ENCODE measurements at places on chromosomes 1 and 21.

- peak; percentile 30 for DNase-seq
Measured at GRCh38 chr1:206030714-206031113, 7.0 kb upstream of the CTSE start.

- no peak for DNase-seq
Measured at GRCh38 chr1:58999676-59000075, 215.8 kb upstream of the JUN start.

GRCh38 chr1:194081444-194081843 lies 895.0 kb upstream of the B3GALT2 start:
- DNase-seq: no peak

DNA sequence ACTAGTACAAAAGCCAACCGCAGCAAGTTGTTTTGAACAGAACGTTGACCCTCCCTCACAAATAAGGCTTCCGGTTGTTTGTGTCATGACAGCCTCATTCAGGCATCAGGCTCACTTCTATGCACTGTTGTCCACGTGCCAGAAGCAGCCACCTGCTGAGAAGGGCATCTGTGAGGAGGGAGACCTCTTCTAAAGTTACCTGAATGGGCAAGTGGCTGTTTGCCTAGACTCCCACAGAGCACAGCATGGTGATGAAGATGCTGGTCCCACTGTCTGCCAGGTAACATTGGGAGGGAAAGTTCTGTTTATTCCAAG lies 176.1 kb downstream of the CLIC6 start:
- no peak for DNase-seq

DNA sequence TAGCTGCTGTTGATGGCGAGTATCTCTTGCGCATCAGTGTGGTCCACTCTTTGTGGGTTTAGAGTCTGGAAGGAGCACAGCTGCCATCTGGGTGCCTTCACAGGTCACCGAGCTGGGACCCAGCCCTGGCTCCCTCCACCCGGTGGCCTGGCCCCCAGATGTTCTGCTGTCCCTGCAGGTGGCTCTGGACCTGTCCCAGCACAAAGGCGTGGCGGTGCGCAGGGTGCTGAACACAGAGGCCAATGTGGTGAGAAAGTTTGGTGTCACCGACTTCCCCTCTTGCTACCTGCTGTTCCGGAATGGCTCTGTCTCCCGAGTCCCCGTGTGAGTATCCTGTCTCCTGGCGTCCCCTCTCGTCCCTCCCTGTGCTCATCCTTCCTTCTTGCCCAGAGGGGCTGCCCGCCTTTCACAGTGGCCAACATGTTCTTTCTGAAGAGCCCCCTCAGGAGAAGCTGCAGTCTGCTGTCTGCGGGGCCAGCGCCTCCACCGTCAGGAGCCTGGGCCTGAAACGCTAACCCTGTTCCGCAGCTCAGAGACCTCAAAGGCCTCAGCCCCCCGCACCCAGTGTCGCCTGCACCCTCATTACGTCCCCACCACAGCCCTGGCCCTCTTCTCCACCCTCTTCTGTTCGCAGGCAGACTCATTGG lies 27.4 kb downstream of the QSOX1 start:
- no peak for DNase-seq

DNA sequence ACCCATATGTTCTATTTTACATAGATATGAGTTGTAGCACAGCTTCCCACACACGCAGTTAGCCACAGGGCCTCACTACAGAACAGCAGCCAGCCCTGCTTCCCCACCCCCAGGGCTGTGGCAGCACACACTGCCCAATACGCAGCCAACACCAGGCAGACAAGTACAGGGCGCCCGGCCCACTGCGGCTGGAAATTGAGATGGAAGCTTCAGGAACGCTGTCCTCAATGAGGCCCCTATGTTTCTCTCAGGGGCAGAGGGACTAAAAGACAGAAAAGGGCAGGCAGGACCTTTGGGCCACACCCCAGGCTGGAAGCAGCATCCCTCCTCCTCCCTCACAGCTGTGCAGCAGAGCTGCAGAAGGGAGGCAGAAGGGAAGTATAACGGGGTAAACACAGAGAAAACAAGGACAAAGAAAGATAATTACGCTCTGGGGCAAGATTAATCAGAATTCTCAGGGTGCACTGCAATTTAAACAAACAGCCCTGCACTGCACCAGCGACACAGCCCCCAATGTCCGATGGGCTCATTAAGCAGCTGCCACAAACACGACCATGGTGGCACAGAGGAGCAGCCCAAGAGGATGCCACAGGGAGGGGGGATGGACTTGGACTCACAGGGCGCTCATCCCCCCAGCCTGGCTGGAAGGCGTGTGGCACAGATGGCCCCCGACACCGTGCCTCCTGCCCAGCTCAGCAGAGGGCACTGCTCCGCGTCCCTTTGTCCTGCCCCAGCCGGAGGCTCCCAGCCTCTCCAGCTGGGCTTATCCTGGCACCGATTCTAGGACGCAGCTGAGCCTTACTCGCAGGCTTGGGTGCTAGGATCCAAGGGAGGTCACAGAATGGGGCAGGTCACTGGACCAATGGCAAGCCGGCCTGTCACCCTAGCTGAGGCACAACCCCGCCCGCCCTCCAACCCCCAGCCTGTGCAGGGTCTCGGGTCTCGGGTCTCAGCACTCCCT lies 14.2 kb downstream of the WDR4 start:
- DNase-seq: no peak

DNA sequence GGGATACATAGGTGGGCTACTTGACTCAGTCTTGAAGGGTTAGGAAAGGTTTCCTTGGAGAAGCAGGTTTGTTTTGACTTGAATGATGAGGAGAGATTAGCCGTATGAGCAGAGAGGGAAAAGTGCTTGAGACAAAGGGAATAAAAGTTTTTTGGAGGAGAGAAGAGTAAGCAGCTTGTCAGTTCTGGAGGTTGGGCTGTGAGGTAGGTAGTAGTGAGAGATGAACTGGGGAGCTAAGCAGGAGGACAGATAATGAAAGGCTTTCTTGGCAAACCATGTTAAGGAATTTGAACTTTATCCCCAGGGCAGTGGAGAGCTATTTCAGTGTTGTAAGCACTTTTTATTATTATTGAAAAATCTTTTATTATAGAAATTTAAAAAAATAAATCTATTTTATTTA lies 3.6 kb downstream of the OSBPL9 start:
- DNase-seq: no peak

- no peak for DNase-seq
Measured at GRCh38 chr1:210499956-210500355, 171.3 kb downstream of the HHAT start.

- DNase-seq: no peak
Measured at GRCh38 chr1:52733368-52733767, 7.1 kb downstream of the ZYG11B start.

GRCh38 chr1:186683652-186684410 lies 3.6 kb upstream of the PTGS2 start:
- no peak for DNase-seq

DNA sequence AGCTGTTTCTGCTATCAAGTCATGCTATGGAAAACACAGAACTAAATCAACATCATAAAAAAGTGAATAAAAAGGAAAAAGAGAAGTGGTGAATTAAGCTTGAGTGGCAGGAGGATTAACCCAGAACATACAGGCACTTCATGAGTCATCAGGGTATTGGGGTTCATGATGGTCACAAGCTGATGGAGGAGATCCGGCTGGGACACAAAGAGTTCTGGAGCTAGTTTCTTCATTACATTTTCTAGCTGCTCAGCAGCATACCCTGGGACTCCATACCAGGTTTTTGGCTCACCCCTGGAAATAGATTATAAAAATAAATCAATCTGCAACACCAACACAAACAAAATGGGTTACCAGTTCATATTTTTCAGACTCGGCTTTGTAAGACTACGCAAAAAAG lies 42.5 kb upstream of the SYT2 start:
- no peak for DNase-seq

- DNase-seq: no peak
Measured at GRCh38 chr21:14265023-14265422, 49.1 kb downstream of the RBM11 start.

DNA sequence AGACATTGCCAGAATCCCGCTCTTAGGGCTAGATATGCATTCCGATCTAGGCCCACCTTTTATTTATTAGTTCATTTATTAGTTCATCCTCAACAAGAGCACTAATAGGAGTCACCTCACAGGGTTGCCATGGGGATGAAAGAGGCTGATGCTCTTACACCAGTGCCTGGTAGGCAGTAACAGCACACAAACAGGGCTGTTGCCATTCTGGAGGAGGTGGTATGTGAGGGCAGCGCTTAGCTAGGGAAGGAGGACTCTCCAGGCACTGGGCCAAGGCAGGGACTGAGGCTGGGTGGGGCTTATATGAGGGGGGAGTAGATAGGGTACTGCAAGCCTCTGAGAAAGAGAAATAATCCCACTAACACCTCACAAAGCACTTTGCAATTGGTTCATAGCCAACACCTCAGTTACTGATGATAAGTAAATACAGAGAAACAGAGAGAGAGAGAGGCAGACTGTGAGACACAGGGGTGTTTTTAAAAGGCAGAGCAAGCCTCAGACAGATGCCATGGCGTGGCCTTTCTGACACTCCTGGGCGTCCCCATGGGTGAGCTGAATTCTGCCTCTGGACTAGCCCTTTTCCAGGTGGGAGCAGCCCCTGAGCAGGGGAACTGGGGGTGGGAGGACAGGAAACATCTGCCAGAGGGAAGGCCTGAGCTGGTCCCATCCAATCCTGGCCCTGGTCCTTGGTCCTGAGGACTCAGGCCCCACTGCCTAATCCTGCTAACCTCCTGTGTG lies 5.9 kb downstream of the FCGR2A start:
- DNase-seq: no peak

GRCh38 chr1:205775717-205776056 lies 405 bp upstream of the RAB29 start:
- DNase-seq: no peak

- DNase-seq: no peak
Measured at GRCh38 chr1:168991667-168992475, 114.6 kb upstream of the ATP1B1 start.

GRCh38 chr21:22280851-22281250 lies 1282.6 kb downstream of the NCAM2 start:
- DNase-seq: no peak

DNA sequence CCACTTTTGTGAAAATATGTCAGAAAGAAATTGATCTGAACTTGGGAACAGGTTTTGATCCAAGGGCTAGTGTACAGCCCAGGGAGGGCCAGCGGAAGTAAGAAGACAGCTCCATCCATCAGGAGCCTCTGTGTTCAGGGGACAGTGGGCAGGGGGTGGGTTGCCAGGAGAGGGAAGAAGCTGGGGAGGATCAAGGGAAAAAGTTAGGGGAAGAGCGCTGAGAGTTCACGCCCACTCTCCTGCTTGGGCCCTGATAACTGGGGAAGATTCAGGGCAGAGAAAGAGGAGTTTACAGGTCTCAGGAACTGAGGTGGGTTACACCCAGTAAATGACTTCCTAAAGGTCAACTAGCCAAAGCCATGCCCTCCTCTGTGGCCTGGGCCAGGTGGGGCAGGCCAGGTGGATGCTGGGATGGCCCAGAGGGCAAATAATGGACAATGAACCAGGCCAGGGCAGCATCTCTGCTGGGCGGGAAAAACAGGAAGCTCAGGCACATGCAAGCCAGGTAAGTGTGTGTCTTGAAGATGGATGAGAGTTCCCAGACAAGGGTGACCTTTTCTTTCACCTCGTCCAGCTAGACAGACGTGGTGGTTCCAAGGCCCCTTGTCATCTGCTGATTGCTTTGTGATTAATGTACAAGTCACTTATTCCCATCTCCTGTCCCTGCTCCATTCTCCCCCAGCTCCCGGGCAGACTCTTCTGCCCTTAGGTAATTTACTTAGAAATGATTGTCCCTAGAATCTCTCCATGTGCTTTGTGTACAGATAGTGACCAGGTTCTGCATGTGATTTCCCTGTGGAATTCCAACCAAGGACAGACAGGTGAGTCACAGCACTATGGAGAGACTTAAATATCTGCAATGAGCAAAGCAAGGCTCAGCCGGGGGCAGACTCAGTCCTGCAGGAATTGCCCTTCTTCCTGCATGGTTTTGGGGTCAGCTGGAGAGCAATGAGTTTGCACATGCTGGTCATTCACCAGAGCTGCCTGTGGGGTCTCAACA lies 57.0 kb downstream of the MDM4 start:
- DNase-seq: no peak

DNA sequence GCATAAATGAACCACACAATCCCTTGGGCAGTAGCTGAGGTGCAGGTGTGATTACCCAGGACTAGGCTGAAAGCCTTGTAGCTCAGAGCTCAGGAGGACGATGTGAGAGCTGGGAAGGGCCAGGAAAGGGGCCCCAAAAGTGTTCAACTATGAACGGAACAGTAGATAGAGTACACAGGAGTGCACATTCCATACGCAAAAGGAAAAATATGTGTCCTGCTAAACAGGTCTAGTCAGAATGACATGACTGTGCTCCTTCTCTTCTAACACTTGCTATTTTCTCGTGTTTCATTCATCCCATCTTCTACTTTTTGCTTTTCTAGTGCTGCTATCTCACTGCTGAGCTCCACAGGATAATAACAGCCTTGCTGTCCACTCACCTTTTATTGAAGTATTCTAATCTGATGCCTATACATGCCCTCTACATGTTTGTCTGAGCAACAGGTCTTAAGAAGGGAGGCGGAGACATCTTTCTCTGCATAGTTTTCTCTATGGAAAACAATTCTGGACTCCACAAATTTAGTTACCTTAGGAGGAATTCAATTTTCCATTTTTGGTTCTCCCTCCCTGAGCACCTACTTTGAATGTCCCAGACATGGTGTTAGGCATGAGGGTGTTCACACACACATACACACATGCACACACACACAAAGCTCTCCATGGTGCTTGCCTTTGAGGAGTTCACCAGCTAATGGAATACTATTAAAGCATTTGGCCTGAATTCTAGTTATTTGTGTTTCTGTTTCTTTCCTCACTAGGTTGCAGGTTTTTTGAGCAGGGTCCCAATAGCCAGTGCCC lies 3.4 kb downstream of the S100A10 start:
- no peak for DNase-seq

- peak; percentile 64 for DNase-seq
Measured at GRCh38 chr1:148334339-148335130, 148.6 kb downstream of the PPIAL4G start.

DNA sequence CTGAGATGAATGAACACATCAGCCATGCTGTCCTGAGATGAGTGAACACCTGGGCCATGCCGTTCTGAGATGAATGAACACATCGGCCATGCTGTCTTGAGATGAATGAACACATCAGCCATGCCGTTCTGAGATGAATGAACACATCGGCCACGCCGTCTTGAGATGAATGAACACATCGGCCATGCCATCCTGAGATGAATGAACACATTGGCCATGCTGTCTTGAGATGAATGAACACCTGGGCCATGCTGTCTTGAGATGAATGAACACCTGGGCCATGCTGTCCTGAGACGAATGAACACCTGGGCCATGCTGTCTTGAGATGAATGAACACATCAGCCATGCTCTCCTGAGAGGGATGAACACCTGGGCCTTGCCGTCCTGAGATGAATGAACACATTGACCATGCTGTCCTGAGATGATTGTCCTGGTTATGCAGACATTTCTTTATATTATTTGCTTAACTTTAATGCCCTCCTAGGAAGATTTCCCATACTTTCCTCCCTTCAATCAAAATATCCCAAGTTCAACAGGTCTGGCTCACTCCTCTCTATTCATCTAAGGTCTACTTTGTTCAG lies 48.6 kb upstream of the COL6A1 start:
- no peak for DNase-seq

DNA sequence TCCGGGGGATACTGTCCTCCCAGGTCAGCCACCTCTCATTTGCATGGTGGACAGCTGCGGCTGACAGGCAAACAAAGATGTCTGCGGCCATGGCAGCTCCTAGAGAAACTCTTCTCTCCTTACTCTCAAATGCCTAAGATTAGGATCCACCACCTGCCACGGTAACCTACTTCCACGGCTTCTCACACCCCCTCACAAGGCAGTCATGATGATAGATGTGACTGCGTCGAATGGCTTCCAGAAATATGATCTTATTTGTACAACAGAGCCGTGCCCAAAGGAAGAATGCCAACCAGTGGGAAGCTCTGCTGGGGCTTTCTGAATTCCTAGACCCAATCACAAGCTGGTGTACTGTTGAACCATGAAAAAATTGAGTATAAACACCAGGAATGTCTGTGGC lies 73.4 kb downstream of the BACE2 start:
- DNase-seq: no peak

All from activated T-helper 1 cell treated with Interleukin-2 at 50 U/mL for 16 hours (primary cell).